ENCODE measurements at places on chromosomes 16 and 17. TPM values are rescaled to one million over a fixed set of nuclear protein-coding genes. Genes with fewer than 3 reads are reported as not detected.

CHST5 gene
- 0.99 TPM for total RNA-seq

TEPSIN gene
- 180 TPM for total RNA-seq

NPB gene
- 0.24 TPM for total RNA-seq

CRYM gene
- total RNA-seq, result 8.2 TPM

CSF3 gene
- not detected for total RNA-seq

GCGR gene
- total RNA-seq, result not detected

BCO1 gene
- total RNA-seq, result not detected

ITGB3 gene
- 11.4 TPM for total RNA-seq

PIK3R6 gene
- 2.8 TPM for total RNA-seq

- no peak overlapping the region for H3K4me3 ChIP-seq
- H3K27me3 ChIP-seq, result no peaks in the 10 kb centered on the region
- H3K27ac ChIP-seq, result no peak overlapping the region
- peaks cover 15% of the 10 kb centered on the region for H3K4me1 ChIP-seq
Observed at GRCh38 chr17:21201298-21201595, 12.7 kb downstream of the TMEM11 start.

- H3K4me3 ChIP-seq, result peak within 1 kb of the TSS; percentile 39
- H3K27me3 ChIP-seq, result no peaks in the 10 kb centered on the region
- H3K4me1 ChIP-seq, result peaks cover 16% of the 10 kb centered on the region
- H3K36me3 ChIP-seq, result peaks cover 53% of the 10 kb centered on the region
- DNase-seq, result peak; percentile 59
Observed at GRCh38 chr16:28984619-28985135, at the start of gene LAT. Gene LAT, plus strand, starts transcription at chr16:28985052. Its CDS starts 366 bp downstream, at chr16:28985418.

DNA sequence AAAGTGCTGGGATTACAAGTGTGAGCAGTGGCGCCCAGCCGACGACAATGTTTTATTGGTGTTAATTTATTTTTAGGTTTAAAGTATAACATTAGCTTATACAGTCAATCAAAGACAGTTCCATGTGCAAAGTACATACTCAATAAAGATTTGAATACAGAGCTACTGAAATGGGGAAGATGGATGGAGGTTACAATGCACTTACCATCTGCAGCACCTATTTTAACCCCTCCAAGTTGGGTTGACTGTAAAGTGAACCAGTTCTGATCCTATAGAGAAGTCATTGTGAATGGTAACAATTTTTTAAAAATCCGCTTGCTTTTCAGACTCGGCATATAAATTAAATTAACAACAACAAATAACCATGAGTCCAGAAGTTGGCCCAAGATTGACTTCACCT is 679 bp upstream of the PSKH1 start:
- no peaks in the 10 kb centered on the region for H3K36me3 ChIP-seq
- H3K4me3 ChIP-seq, result peak overlapping the region; percentile 61
- no peaks in the 10 kb centered on the region for H3K27me3 ChIP-seq
- peaks cover 18% of the 10 kb centered on the region for H3K4me1 ChIP-seq

DNA sequence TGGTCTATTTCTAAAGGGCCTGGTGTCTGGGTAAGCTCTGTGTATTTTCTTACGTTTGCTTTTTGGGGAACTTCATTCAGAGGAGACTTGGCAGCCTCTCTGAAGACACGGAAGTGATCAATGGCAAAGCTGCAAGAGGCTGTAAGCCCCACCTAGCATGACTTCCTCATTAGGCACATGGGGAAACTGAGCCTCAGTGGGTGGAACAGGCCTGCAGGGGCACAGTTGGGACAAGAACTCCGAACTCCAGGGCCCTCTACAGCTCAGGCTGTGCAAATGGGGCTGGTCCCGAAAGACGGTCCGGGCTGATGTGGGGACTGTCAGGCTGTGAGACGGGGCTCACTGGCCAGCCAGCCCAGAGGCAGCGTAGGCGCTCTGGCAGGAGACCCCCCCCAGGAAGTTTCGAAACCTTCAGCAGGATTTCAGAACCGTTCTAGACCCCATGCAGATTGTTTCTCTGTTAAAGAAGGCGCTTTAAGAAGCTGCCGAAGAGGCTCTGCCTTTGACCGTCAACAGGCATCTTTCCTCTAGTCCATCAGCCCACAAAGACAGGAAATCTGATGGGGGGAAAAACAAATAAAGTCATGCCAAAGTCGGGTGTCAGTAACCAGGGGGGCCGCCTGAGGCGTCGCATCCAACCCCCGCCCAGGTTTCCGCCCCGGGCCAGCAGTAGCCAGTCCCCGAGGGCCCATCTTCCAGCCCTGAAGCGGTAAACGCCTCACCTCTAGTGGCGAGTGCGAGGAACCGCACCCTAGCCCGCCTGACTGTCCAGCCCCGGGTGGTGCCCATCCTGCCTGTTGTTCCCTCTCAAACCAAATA is 79.8 kb upstream of the TBC1D3K start:
- peak overlapping the region; percentile 40 for H3K4me3 ChIP-seq
- DNase-seq, result peak; percentile 68
- no peaks in the 10 kb centered on the region for H3K36me3 ChIP-seq
- H3K27ac ChIP-seq, result peak overlapping the region; percentile 66
- H3K4me1 ChIP-seq, result peaks cover 26% of the 10 kb centered on the region
- no peaks in the 10 kb centered on the region for H3K27me3 ChIP-seq

- H3K36me3 ChIP-seq, result no peaks in the 10 kb centered on the region
- no peaks in the 10 kb centered on the region for H3K27me3 ChIP-seq
- H3K27ac ChIP-seq, result no peak overlapping the region
- no peak for DNase-seq
- no peaks in the 10 kb centered on the region for H3K4me1 ChIP-seq
Observed at GRCh38 chr16:52786091-52786490, 239.1 kb upstream of the TOX3 start.

GRCh38 chr17:55482591-55483389 is 28.5 kb downstream of the SMIM36 start:
- peaks cover 3% of the 10 kb centered on the region for H3K4me1 ChIP-seq
- DNase-seq, result peak; percentile 10
- H3K27me3 ChIP-seq, result peaks cover 7% of the 10 kb centered on the region
- H3K36me3 ChIP-seq, result no peaks in the 10 kb centered on the region
- no peak overlapping the region for H3K4me3 ChIP-seq

GRCh38 chr17:65202844-65203571 is 65.8 kb downstream of the RGS9 start:
- H3K4me1 ChIP-seq, result no peaks in the 10 kb centered on the region
- H3K27me3 ChIP-seq, result no peaks in the 10 kb centered on the region
- no peak for DNase-seq

GRCh38 chr16:9526791-9527190 is 435.3 kb downstream of the HAPSTR1 start:
- DNase-seq, result no peak
- no peak overlapping the region for H3K4me3 ChIP-seq
- H3K4me1 ChIP-seq, result no peaks in the 10 kb centered on the region
- no peaks in the 10 kb centered on the region for H3K27me3 ChIP-seq

DNA sequence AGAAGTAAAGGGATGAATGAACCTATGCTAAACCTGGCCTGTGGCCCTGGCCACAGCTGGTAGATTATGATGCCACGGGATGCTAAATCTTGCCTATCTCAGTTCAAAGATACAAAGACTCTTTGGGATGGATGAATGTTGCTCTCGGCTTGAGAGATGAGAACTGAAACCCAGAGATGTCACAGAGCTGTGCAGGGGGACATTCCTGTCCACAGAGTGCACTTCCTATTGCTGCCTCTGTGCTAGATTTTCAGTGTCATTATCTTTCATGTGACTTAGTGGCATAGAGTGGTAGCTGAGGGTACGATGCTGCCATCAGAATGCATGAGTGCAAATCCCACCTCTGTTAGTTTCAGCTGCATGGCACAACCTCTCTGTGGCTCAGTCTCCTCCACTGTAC is 2.3 kb upstream of the MT1M start:
- H3K4me1 ChIP-seq, result peaks cover 37% of the 10 kb centered on the region
- H3K36me3 ChIP-seq, result no peaks in the 10 kb centered on the region
- no peak overlapping the region for H3K27ac ChIP-seq
- H3K27me3 ChIP-seq, result peaks cover 20% of the 10 kb centered on the region
- peak; percentile 69 for DNase-seq
- no peak overlapping the region for H3K4me3 ChIP-seq

DNA sequence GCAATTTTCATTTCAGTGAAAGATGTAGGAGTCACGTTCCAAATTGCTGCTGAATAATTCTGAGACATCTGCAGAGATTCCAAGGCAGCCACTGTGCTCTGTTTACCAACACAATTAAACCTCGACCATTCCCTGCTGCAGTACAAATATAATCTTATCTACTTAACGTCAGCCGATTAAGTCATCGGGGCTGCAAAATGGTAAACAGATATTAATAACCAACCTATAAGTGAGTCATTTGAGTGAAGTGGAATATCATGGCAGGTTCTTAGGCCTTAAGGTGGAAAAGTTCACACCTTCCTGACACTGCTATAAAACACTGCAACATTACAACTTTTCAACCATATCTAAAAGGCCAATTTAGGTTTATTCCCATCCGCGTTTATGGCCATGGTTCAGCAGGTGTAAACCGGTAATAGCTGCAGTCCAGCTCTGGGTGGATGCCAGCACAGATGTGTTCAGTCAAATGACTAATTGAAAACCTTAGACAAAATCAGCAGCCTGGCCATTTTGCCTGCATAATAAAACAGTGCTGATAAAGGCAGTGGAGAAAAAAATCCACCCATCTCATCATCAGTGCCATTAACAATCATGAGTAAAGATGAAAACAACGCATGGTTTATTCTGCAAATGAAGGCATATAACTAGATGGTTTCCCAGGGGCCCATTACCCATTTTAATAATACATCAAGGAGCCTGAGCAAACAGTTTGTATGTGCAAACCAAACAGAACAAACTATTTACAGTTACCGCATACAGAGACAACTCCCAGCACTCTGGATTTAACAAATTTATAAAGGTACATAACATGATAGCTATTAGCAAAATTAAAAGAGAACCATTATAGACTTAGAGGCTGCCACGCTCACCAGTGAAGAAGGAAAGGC is 202.9 kb upstream of the IRX3 start:
- DNase-seq, result no peak
- H3K36me3 ChIP-seq, result no peaks in the 10 kb centered on the region
- no peaks in the 10 kb centered on the region for H3K27me3 ChIP-seq

Data from B cell (primary cell).